Fibroblast of skin of left biceps (primary cell): ENCODE measurements at places on chromosomes 6 and 20.
A peak's percentile ranks its signal among the peaks of the same experiment; 100 is the strongest.

DNA sequence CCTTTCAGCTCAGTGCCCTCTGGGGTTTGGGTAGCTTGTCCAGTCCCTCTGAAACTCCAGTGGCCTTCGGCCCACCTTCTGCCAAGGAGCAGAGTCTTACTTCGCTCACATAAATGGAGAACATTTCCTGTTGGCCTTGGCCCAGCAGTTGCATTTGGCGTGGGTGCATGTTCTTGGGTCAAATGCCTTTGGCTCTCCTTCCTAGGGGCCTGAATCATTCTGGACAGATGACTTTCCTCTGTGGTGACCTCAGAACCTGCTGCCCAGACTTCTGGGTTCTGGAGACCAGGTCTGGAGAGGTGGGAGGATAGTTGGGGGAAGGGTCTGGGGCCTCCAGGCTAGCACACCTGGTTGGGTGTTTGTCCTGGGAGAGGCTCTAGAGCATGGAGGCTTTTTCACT lies 29.3 kb downstream of the BCAS4 start:
- no peak for DNase-seq

GRCh38 chr6:25136854-25137253 lies 142.3 kb upstream of the CARMIL1 start:
- no peak for DNase-seq

GRCh38 chr20:14838663-14839628 lies 501.5 kb upstream of the FLRT3 start:
- DNase-seq, result peak; percentile 39

- no peak for DNase-seq
These were observed 10.2 kb upstream of the RBBP8NL start for GRCh38 chr20:62437496-62437895.

GRCh38 chr6:47375426-47375825 lies 65.7 kb upstream of the TNFRSF21 start:
- DNase-seq, result no peak

DNA sequence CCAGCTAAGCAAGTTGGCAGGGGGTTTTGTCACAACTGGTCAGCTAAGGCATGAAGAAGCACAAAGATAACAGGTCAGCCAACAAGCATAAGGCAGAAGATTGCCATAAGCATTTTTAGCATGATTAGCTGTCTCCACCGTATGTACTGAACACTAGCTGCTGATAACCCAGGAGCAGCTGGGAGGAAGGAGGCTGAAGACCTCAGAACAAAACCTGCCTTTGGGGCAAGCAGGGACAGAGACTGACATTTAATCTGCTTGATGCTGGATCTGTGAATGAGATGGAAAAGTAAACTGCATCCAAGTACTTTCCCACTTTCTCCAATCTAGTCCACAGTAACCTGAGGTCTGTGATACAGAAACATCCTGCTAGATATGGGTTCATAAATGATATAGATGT lies 353.0 kb upstream of the MAP3K7 start:
- DNase-seq, result no peak

- no peak for DNase-seq
These were observed 96.7 kb upstream of the OPRM1 start for GRCh38 chr6:153942361-153942760.

GRCh38 chr20:24136659-24137246 lies 148.2 kb upstream of the GGTLC1 start:
- DNase-seq, result no peak

- no peak for DNase-seq
These were observed 193.6 kb downstream of the EDN1 start for GRCh38 chr6:12483712-12484111.

- peak; percentile 19 for DNase-seq
These were observed at the start of gene MICA for GRCh38 chr6:31403283-31404060. TSS of gene MICA (plus strand) at chr6:31403595. CDS start at chr6:31403633, 38 bp downstream.

DNA sequence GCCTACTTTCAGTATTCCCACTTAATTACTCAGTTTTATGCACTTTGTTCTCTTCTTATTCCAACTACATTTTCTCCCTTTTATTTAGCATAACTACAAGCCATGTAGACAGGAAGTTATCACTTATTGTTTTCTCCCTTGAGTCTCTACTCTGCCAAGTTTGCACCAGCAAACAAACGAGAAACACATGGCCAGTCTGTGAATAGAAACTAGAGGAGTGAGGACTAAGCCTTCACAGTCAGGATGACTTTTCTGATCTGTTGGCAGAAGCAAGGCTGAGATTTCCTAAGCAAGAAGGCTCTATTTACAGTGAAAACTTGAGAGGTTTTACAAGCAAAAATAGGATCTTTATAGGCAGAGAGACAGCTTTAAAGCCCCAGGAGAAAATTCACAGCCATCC lies 69.8 kb upstream of the TINAG start:
- peak; percentile 74 for DNase-seq

DNA sequence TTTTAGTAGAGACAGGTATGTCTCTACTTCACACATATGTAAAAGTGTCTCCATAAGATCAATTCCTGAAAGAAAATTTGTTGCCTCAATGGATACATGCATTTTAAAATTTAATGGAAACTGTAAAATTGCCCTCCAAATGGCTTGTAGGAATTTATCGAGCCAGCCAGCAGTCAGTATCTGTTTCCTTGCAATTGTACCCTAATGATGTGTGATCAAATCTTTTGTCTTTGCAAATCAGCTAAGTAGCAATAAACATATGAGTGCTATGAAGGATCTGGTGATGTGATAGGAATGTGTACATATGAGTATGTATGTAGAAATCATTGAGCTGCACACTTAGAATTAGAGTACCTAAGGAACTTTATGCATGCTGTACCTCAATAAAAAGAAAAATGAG lies 253.0 kb downstream of the MAFB start:
- no peak for DNase-seq

GRCh38 chr6:56851074-56851473 lies 103.8 kb upstream of the BEND6 start:
- DNase-seq, result no peak

GRCh38 chr20:56380375-56380774 lies 11.6 kb downstream of the AURKA start:
- no peak for DNase-seq

DNA sequence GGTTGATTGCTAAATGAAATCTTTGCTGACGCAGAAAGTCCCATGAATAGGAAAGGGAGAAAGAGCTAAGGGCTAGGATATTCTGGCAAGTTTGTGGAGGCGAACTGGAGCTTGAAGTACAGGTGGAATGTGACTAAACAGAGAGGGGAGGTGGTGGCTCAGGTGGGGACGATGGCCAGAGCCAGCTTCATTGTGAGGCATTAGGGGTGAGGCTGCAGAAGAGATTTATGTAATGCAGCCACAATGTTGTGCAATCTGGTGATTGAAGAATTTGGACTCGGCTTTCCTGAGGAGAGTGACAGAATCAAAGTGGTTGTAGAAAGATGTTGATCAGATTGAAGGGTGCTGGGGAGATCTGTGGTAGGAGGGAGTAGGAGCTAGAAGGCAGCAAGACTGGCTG lies 42.9 kb upstream of the SPACA1 start:
- DNase-seq, result no peak

GRCh38 chr20:43187476-43188233 lies 2.1 kb downstream of the PTPRT start:
- peak; percentile 8 for DNase-seq

DNA sequence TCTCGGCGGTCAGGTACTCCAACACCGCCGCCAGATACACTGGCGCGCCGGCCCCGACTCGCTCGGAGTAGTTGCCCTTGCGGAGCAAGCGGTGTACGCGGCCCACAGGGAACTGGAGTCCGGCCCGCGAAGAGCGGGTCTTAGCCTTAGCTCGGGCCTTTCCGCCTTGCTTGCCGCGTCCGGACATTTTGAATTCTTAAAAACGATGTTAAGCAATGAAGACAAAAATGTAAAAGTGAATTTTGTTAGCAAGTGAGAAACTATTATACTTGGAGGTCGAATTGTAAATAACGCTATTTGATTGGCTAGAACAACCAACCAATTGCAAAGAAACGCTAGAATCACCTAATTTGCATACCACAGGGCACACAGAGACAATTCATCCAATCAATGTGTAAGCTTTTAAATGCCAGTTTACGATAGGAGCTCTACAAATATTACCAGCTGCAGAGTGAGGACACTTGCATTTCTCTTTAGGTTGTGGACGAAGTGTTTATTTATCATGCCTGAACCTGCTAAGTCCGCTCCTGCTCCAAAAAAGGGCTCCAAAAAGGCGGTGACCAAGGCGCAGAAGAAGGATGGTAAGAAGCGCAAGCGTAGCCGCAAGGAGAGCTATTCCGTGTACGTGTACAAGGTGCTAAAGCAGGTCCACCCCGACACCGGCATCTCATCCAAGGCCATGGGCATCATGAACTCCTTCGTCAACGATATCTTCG lies 112.0 kb downstream of the HFE start:
- peak; percentile 90 for DNase-seq

DNA sequence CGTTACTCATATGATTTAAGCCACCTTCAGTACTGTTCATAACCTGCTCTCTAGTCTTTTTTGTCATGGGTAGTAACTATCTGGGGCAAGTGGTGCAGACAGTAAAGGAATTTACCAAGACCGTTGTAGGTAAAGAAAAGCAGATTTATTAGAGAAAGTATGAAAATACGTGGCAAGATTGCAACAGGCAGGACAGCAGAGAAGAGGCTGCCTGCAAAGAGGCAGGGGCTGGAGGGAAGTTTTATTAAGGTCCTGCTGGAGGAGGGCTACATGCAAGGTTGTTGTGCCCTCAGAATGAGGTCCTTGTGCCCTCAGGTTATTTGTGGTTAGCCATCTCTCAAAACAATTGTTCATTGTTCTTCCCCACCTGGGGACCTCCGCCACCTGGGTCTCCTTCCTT lies 444.3 kb downstream of the BCKDHB start:
- no peak for DNase-seq

GRCh38 chr6:74879976-74880375 lies 325.9 kb downstream of the COL12A1 start:
- DNase-seq, result no peak

DNA sequence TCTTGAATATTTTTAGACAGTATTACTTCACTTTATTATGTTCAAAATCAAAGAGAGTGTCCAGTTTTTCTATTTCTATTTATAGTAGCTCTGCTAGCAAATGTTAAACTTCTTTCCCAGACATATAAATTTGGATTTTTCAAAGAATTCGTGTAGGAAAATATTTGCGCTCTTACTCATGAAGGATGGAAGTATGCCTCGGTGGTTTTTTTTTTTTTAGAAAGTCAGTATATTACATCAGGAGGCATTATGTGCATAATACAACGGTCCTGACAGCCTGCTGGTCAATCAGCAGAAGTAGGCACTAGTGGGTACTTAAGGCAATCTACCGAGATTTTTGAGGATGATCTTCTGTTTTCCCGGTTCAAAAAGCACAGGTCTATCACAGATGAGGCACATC lies 249.3 kb downstream of the TBX18 start:
- no peak for DNase-seq

- DNase-seq, result no peak
These were observed 65.6 kb upstream of the ARMH2 start for GRCh38 chr6:24864343-24864742.

GRCh38 chr6:28758046-28758817 lies 165.6 kb downstream of the TRIM27 start:
- DNase-seq, result no peak

DNA sequence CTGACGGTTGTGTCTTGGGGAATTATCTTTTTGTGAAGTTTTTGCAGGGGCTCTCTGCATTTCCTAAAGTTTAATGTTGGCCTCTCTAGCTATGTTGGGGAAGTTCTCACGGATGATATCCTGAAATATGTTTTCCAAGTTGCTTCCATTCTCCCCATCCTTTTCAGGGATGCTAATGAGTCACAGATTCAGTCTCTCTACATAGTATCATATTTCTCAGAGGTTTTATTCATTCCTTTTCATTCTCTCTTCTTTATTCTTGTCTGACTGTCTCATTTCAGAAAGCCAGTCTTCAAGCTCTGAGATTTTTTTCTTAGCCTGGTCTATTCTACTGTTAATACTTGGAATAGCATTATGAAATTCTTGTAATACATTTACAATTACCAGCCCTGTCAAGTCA lies 61.3 kb downstream of the UNC5CL start:
- no peak for DNase-seq

DNA sequence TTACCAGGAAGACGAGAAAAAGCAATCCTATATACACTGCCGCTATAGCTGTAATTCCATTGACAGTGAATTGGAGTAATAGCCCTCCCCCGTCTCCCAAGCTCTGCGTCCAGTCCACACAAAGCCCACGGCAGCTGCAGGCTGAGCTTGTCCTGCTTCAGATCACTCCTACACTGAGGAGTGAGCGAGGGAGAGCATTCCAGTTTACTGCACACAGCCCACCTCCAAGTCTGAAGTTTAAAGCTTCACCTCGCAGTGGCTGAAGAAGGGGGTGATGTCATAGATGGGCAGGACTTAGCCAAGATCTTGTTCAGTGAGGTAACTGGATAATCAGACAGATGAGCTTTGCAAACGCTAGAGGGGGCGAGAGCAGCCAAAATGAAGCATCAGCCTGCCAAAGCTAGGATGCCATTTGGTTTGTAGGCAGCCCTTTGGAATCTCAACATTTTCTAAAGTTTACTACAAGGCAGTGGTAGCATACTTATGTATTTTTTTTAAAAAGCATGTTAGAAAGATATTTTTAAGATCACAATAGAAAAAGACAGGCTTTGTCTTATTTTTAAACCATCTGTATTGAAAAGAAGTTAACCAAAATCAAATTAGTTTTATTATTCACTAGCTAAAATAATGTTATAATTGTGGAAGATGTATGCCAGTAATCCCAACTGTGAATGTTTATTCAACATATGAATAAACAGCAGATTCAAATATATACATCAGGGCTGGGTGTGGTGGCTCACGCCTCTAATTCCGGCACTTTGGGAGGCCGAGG lies at the start of gene FLRT3:
Gene FLRT3, minus strand, starts transcription at position 213 of the 772 bp plus-strand sequence. CDS start 10,106 bp downstream, outside the sequence.
- DNase-seq, result peak; percentile 94

DNA sequence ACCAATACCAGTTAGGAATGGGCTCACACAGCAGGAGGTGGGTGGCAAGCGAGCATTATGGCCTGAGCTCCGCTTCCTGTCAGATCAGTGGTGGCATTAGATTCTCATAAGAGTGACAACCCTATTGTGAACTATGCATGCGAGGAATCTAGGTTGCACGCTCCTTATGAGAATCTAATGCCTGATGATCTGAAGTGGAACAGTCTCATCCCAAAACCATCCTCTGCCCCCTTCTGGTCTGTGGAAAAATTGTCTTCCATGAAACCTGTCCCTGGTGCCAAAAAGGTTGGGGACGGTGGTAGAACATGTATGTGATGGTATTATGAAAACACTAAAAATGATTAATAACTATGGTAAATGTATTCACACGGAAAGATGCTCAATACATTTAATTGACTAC lies 99.7 kb upstream of the HIVEP1 start:
- DNase-seq, result no peak

- DNase-seq, result no peak
These were observed 897 bp upstream of the GMEB2 start for GRCh38 chr20:63627751-63628245.

- no peak for DNase-seq
These were observed 5.9 kb upstream of the KIAA1755 start for GRCh38 chr20:38266426-38266825.

GRCh38 chr20:41057999-41058673 lies 29.5 kb downstream of the TOP1 start:
- peak; percentile 48 for DNase-seq

GRCh38 chr20:22544462-22544861 lies 39.9 kb downstream of the FOXA2 start:
- DNase-seq, result no peak

- no peak for DNase-seq
These were observed 873.5 kb downstream of the EPHA7 start for GRCh38 chr6:92545861-92546260.
